ENCODE measurements at places on chromosomes 11 and 22. TPM values are rescaled to one million over a fixed set of nuclear protein-coding genes. Genes with fewer than 3 reads are reported as not detected.

DDIAS gene
- 3.0 TPM for total RNA-seq

- DNase-seq: peak; percentile 81
Observed at GRCh38 chr11:133834682-133835592, 10.4 kb downstream of the SPATA19 start.

- peak; percentile 88 for DNase-seq
Observed at GRCh38 chr22:38398609-38399461, 56.2 kb downstream of the KCNJ4 start.

- DNase-seq: peak; percentile 25
Observed at GRCh38 chr22:33792832-33793231, 127.4 kb downstream of the LARGE1 start.

DNA sequence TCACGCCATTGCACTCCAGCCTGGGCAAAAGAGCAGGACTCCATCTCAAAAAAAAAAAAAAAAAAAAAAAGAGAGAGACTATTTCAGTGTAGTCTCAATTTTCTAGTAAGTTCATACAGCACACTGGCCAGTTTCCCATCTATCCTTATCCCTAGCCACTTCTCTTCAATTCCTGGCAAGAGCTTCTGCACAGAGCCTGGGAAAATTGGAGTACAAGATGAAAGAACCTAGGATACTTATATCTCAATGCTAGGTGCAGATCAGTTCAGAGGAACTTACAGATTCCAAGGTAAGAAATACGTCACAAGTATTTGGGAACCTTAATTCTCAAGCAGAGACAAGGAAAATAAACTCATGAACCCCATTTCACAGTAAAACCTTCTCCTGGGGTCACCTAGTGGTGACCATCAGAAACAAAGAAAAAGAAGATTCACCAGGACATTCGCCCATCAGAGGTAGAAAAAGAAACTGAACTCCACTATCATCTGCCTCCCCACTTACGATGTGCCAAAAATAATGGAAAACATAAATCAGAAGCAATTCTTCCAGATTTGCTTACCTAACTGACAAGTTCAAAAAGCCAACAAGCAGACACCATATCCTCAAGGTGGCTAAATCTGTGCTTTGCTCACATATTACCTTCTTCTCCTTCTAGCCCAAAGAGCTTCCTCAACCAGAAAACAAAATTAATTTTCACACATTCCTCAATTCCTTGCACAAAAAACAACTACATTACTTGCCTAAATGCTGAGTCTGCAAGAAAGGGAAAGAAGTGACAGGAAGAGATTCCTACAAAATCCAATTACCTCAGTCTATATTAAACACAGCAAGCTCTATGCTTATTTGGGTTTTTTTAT lies 4.9 kb downstream of the DENND5A start:
- DNase-seq: peak; percentile 79

DNA sequence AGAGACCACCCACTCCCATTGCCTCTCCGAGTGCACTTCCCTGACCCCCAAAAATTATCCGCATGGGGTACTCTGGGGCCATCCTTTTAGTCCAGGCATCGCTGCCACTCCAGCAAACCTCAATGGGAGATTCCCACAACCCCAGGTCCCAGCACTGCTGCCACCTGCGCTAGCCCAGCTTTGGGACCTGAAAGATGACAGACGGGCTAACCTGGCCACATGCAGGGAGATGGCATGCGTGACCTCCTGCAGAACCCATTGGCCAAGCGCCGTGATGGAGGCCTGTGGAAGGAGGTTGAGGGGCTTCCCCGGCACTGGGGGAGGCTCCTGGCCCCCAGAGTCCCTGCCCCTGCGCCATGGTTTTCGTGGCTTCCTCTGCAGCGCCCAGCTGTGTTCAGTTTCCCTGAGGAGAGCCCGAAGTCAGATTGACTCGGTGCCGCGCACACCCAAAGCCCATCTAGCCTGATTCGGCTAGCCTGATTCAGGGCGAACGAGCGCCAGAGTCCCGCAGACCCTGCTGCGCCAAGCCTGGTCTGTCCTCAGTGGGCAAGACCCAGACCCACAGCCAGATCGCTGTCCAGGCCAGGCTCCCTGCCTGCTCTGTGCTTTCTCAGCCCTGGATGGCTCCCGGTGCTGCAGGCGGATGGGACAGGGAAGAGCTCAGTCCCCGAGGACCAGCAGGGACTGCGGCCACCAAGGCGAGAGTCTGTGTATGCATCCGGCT lies 751 bp upstream of the WNT7B start:
- DNase-seq: no peak

DNA sequence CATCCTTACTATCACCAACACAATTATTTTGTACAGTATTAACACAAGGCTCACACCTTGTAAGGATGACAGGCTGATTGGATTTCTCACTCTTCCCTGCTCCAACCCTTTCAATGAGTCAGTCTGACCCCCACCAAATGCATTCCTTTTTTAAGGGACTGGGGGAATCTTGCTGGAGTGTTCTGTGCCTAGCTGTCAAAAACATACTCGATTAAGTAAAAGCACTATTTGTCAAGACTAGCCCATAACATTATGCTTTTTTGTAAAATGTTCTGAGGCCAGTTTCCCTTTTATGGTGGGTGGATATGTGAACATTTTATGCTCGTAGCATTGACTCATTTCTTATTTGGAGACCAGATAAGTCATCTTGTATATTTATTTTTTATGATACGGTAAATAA lies 87.2 kb downstream of the PDHX start:
- DNase-seq: no peak

- no peak for DNase-seq
Observed at GRCh38 chr11:7787239-7787638, 9.5 kb downstream of the OR5P2 start.

DNA sequence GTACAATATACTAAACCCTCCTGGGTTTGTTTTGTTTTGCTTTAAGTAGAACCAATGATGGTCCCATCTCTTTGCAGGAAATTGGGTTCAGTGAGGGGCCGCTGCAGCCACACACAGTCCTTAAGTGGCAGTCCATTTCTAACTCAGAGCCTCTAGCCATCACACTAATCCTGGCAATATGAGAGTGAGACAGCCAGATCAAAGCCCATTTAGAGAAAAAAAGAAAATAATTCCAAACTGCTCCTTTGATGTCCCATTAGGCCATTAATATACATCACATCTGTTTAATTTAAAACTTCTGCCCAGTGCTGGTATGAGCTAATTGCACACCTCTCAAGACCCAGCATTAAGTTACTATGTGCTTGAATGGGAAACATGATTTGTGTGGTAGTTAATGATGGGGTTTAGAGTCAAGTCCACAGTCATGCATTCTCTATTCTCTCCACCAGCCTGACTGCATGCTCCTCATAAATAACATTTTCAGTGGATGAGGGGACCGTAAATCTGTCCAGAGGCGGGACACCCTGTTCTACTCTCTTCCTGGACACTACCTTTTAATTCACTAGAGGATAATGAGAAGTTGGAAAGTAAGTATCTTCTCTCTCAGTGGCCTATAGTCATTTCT lies 53.8 kb upstream of the BIRC3 start:
- DNase-seq: no peak

BAIAP2L2 gene
- total RNA-seq: 0.22 TPM

DNA sequence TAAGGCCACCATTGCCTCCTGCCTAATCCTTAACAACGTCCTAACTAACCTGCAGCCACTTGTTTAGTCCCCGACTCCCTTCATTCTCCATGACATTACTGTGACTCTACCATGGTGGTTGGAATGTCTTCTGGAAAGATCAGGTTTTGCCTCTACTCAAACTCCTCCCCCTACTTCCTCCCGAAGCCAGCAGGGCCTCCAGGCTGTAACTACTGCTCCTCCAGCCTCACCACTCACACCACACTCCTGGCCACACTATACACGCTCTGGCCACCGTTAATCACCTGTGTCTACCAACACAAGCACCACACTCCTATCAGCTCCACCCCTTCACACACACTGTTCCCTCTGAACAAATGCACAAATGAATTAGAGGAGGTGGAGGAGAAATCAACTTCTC lies 69.2 kb downstream of the PACSIN2 start:
- no peak for DNase-seq
